Esophagus muscularis mucosa (tissue), 4 donors: ENCODE measurements at places on chromosomes 5 and 9.

DNA sequence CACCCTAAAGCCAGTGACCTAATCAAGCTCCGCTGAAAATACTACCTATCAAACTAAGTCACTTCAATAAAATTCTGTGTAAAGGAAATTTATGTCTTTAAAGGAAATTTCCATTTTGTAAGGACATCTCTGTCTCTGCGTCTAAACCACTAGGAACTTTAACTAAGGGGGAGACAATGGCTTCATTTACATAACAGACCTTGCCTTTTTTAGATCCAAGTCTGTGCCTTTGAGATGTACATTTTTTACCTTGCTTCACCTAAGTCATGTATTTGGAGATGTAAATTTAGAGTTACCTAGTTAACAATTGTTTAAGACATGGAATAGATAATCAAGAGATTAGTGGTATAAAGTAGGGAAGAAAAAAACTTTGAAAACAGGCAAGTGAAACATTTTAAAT is 10.2 kb upstream of the GLT6D1 start:
- no peak for DNase-seq

DNA sequence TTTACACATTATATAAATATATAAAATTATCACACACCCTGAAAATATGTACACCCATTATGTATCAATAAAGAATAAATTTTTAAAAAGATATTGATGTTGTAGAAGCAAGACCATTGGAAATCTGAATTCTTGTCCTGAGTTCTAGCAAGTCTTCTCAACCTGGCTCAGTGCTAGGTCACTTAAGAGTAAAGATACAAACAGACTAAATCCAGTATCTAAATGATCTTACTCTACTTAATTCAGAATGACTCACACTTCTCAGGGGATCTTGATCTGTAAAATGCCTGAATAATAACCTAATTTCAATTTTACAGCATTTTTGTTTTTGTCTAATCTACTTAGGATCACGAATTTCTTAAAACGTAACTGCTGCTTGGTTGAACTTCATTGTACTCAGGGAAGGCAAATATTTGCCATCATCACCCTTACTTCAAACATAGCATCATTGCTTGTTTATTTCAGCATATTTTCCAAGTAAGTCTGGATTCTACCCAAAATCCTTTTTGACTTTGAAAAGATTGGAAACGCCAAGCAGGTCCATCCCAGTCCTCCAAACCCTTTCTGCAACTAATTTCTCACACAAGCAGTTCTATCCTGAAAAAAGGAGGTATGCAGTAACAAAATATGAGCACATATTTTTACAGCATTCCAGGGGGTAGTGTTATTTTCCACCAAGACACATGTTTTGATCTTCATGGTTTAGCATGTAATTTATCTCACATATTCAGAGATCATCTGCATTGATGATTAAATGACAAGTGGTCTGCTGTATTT is 582.6 kb downstream of the PSAT1 start:
- no peak for DNase-seq

- DNase-seq: no peak
These were observed 28.3 kb downstream of the LEAP2 start for GRCh38 chr5:132901730-132902129.

DNA sequence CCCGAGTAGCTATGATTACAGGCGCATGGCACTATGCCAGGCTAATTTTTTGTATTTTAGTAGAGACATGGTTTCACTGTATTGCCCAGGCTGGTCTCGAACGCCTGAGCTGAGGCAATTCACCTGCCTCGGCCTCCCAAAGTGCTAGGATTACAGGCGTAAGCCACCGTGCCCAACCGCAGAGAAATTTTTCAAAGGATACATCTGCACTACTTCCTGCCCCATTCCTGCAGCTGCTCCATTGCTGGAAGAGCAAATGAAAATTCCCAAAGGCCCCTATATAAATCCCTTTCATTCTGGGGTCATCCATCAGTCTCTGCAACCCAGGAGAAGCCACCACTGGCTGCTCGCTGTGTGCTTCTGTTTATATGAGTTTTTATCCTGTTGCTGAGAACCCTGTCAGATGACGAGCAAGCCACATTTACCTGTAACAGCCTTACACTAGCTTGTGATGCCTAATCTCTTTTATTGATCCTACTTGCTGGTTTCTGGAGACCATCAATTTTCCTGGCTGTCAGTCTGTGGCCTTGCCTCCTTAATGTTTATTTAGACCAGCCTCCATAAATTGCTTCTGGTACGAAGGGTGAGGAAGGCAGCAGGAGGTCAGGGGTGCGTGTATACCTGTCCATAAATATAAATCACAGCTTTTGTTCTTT is 925.3 kb downstream of the TLE4 start:
- no peak for DNase-seq

DNA sequence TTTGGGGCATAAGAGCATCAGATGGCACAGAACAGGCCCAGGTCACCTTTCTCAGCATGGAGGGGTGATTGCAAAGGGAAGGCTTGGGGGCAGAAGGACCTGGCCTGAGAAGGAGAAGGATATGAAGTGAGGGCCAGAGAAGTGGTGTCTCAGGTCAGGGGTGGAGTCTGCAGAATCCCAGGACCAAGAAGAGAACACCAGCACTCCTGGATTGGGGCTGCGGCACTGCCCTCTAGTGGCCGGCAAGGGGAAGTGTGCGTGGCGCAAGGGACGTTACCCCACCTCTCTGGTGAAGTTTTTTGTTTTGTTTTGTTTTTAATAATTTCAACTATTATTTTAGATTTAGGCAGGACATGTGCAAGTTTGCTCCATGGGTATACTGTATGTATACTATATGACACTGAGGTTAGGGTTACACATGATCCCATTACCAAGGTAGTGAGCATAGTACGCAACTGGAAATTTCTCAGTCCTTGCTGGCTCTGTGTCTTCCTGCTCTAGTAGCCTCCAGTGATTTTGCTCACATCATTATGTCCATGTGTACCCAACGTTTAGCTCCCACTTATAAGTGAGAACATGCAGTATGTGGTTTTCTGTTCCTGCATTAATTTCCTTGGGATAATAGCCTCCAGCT is 1548.6 kb downstream of the EFNA5 start:
- DNase-seq: no peak

GRCh38 chr5:139667730-139668063 is 19.5 kb downstream of the CXXC5 start:
- no peak for DNase-seq

GRCh38 chr5:100877274-100877673 is 25.8 kb downstream of the ST8SIA4 start:
- no peak for DNase-seq

DNA sequence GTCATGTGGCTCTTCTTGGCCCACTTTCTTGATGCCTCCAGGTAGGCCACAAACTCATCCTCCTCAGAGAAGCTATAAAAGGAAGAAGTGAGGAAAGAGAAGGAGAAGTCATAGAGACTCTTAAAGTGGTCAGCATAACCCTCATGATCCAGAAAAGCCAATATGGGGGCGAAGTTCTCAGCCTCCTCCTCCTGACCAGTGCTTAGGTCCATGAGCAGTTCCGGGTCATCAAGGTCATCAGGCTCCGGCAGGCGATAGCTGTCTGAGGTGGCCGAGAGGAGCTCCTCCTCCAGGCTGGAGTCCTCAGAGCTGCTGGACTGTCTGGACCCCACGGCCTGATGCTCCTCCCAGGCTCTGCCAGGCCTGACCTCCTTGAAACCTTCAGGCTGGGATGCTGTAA is 34.7 kb downstream of the SH3TC2 start:
- no peak for DNase-seq

DNA sequence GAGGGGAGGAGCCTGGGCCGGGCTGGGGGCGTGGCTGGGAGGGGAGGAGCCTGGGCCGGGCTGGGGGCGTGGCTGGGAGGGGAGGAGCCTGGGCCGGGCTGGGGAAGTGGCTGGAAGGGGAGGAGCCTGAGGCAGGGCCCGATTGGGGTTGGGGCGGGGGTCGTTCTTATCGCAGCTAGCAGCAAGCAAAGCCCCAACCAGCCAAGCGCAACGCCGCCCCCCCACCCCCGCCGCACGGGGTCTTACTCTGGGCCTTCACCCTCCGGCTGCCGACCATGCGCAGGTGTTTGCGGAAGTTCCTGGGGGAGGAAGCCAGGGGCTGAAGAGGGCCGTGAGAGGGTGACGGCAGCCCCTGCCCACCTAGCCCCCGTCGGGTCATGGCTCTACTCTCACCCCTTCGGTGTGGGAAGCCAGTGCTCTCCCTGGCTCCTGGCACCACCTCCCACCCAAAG is 5.0 kb downstream of the NSMF start:
- no peak for DNase-seq

- DNase-seq: no peak
These were observed 222.7 kb downstream of the DCP2 start for GRCh38 chr5:113199122-113199905.

DNA sequence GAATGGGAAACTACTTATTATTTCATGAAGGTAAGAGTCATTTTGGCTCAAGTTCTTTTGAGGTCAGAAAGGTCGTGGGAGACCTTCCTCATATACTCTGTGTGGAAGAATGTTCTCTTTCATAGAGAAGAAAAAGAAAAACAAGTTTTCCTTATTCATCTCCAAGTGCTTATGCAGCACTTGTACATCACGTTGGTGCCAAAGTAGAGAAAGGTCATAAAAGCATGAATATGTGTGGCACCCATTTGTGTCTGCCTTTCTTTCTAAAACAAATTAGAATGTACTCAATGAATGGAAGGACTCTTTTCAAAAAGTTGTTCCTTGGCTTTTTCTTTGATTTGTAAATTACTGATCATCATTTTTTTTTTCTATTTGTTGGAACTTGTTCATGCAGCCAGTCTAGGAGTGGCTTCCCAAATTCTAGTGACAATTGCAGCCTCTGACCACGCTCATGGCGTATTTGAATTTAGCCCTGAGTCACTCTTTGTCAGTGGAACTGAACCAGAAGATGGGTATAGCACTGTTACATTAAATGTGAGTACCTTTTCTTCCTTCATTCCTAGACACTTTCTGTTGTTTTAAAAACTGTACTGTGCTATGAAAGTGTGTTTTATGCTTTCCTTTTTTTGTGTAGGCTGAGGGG is 122.4 kb downstream of the ADGRV1 start:
- DNase-seq: no peak

GRCh38 chr9:34134521-34134920 is 8.0 kb upstream of the DCAF12 start:
- no peak for DNase-seq

GRCh38 chr9:35734096-35734495 is 1.6 kb downstream of the CREB3 start:
- DNase-seq: no peak

- DNase-seq: no peak
These were observed 202.3 kb downstream of the LRRC70 start for GRCh38 chr5:62780888-62781287.

DNA sequence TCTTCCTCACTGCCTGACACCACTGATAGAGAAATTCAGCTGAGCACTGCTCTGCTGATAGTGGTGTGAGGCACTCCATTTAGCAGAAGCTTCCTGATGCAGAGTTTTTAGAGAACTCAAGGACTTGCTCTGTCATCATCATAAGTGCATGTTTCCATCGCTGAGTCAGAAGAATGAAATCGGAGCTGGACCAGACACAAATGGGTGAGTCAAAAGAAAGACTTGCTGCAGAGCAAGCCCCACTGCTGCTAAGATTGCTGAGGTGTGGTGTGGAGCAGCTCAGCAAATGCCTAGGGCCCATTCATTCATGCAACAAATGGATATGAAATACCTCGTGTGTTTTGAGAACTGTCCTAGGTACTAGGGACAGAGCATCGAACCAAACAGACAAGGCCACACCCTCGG is 410.2 kb upstream of the SLC30A5 start:
- DNase-seq: peak; percentile 64

GRCh38 chr9:91415290-91415689 is 8.3 kb downstream of the NFIL3 start:
- DNase-seq: no peak

DNA sequence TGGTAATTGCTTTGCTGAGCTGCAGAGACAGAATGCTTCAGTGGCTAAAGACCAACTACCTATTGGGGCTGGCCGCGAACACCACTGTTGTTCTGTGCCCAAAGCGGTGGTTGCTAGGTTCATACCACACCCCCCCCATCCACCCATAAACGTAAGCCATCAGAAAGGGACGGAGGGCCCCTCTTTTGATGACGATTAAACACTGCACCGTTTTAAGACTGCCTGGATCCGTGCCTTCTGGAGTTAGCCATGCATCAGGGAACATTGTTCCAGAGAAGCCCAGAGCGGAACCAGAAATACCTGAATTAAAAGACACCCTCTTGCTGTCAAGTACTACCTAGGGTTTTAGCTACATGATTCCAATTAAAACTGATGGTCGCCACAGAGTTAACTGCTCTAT is 369.1 kb upstream of the DAP start:
- DNase-seq: no peak

GRCh38 chr5:124236361-124237205 is 509.9 kb downstream of the ZNF608 start:
- no peak for DNase-seq

GRCh38 chr9:122261469-122261881 is 3.2 kb downstream of the RBM18 start:
- DNase-seq: no peak

- DNase-seq: no peak
These were observed 16.3 kb downstream of the FAM163B start for GRCh38 chr9:133592731-133593409.

GRCh38 chr9:104386425-104387069 is 117.5 kb upstream of the OR13F1 start:
- no peak for DNase-seq

DNA sequence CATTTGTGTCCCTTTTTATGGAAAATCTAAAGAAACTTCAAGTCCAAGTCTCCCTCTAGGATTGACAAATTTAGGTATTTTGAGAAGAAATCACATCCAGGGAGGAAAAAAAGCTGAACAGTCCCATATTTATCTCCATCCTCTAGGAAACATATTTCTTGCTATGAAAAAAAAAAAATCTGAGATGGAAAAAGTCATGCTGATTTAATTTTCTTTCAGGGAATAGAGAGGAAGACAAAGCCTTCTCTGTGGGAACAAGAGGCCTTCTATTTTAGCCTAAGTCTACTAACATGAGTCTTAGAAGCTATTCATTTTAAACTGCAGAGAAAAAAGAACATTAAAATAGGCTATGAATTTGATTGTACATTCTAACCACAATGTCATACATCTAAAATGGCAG is 63.1 kb upstream of the CDK5RAP2 start:
- no peak for DNase-seq

DNA sequence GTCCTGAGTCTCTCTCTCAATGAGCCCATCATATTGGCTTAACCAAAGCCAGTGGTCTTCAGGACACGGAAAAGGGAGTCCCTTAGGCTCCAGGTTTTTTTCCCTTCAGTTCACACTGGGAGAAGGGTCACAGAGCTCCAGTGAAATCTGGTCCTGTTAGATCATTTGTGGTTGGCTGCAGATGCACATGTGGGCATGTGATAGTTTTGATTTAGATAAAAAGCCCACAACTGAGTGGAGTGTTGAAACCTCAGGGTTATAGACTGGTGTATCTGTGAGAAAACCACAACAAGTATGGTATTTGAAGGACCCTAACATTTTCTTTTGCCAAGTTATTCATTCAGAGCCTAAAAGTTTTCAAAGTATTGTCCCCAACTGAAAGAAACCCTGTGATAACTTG is 46.7 kb downstream of the PRLR start:
- no peak for DNase-seq

- no peak for DNase-seq
These were observed 4.4 kb downstream of the NDST1 start for GRCh38 chr5:150512368-150512747.

- DNase-seq: no peak
These were observed 121.6 kb downstream of the FBXL17 start for GRCh38 chr5:108260117-108260857.
